T-helper 2 cell treated with Interferon-gamma antibody and Interleukin-4, amounts not matched to agents 5 μg/mL and 100 μg/mL, for 36 hours (primary cell): ENCODE measurements at places on chromosomes 1 and 21.
A peak's percentile ranks its signal among the peaks of the same experiment; 100 is the strongest.

GRCh38 chr1:183236158-183236725, 50.2 kb downstream of the LAMC2 start:
- H3K36me3 ChIP-seq, result no peaks in the 10 kb centered on the region
- DNase-seq, result no peak
- no peak overlapping the region for H3K4me3 ChIP-seq
- H3K27me3 ChIP-seq, result peaks cover 4% of the 10 kb centered on the region
- H3K27ac ChIP-seq, result no peak overlapping the region
- H3K4me1 ChIP-seq, result no peaks in the 10 kb centered on the region

DNA sequence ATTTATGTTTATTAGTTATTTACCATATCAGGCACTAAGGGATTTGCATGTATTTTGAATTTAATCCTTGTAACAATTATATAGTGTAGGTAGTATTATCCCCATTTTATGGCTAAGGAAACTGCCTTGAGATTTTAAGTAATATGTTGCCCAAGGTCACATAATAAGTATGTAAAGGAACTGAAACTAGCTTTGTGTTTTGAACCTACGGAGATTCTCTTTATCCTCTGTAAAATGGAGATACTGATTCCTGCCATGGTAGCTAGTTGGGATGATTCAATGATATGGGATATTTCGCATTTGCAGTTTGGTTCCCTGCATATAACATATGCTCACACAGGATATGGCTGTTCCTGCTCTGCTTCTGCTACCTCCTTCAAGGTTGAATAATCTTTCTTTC, 144.3 kb downstream of the ST6GALNAC3 start:
- no peak overlapping the region for H3K4me3 ChIP-seq
- no peak for DNase-seq
- H3K4me1 ChIP-seq, result no peaks in the 10 kb centered on the region
- no peaks in the 10 kb centered on the region for H3K27me3 ChIP-seq
- no peaks in the 10 kb centered on the region for H3K36me3 ChIP-seq

DNA sequence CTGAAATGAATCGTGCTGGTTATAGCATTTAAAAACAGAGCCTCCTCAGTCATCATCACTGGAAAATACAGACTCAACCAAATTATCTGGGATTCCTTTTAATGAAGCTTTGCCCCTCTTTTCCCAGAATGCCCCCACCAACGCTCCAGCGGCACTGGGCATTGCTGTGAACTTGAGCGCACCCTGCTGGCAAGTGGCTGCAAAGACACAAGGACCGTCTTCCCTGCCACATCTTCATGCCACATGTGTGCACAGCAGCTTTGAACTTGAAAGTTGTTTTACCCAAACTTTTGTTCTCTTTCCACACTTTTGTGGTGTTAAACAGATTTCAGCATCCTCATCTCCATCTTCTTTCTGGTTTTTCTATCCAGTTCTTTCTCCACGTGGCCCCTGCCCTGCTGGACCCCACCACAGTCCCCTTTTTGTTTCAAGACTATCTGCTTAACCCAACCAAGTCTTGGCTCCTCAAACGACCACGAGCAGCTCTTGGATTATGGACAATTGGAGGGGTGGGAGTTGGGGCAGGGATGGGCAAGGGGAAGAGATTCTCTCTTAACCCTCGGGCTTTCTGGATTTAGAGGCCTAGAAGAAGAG, 12.8 kb upstream of the LMX1A start:
- no peak overlapping the region for H3K27ac ChIP-seq
- H3K4me1 ChIP-seq, result peaks cover 1% of the 10 kb centered on the region
- no peak for DNase-seq
- H3K27me3 ChIP-seq, result peaks cover 68% of the 10 kb centered on the region
- no peaks in the 10 kb centered on the region for H3K36me3 ChIP-seq
- H3K4me3 ChIP-seq, result no peak overlapping the region

- peaks cover 3% of the 10 kb centered on the region for H3K27me3 ChIP-seq
- no peak overlapping the region for H3K4me3 ChIP-seq
- H3K27ac ChIP-seq, result no peak overlapping the region
- H3K36me3 ChIP-seq, result no peaks in the 10 kb centered on the region
Measured at GRCh38 chr1:232213928-232214327, 416.0 kb downstream of the SIPA1L2 start.

DNA sequence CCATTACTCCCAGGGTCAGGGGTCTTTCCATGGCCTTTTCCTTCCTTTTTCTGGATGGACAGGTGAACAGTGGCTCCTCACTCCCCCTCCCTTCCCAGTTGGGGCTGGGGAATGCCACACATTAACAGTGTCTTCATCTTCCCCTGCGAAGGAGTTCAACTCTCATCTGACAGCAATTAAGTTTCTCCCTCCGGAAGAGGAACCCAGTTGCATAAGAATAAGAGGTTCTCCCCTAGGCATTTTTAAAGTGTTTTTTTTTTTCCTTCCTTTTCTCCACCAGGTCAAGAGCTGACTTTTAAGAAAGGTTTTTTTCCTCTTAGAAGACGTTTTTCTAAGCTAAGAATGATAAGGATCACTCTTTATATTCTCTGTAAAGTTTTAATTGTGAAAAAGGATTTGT, 42.3 kb upstream of the FASLG start:
- peaks cover 1% of the 10 kb centered on the region for H3K4me1 ChIP-seq
- H3K27me3 ChIP-seq, result no peaks in the 10 kb centered on the region
- no peak overlapping the region for H3K27ac ChIP-seq
- peaks cover 15% of the 10 kb centered on the region for H3K36me3 ChIP-seq
- no peak for DNase-seq

DNA sequence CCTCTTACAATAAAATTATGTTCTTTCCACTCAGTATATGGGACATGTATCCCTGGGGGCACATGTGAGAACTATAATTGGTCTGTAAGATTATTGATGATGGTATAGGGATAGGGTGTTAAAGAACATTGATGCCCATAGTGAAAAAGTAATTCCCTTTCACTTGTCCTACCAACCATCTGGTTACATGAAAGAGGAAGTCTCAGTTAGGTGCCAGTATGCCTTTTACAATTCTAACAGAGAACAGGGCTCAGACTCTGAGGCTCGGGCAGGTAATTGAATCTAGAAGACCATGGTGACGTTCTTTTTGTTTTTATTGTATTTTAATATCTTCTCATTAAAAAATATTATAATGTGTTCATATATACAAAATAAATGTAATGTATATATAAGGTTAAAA, 113.6 kb downstream of the FGGY start:
- no peak overlapping the region for H3K4me3 ChIP-seq
- H3K4me1 ChIP-seq, result peaks cover 3% of the 10 kb centered on the region
- H3K27ac ChIP-seq, result no peak overlapping the region
- DNase-seq, result no peak
- no peaks in the 10 kb centered on the region for H3K36me3 ChIP-seq
- H3K27me3 ChIP-seq, result no peaks in the 10 kb centered on the region

GRCh38 chr1:84862810-84863251, 30.2 kb downstream of the LPAR3 start:
- H3K27ac ChIP-seq, result peak overlapping the region; percentile 84
- peaks cover 12% of the 10 kb centered on the region for H3K27me3 ChIP-seq
- DNase-seq, result peak; percentile 57
- no peaks in the 10 kb centered on the region for H3K36me3 ChIP-seq
- peak overlapping the region; percentile 77 for H3K4me3 ChIP-seq

- no peaks in the 10 kb centered on the region for H3K4me1 ChIP-seq
- H3K36me3 ChIP-seq, result peaks cover 17% of the 10 kb centered on the region
- no peaks in the 10 kb centered on the region for H3K27me3 ChIP-seq
Measured at GRCh38 chr1:41174170-41174569, 67.9 kb downstream of the SCMH1 start.

DNA sequence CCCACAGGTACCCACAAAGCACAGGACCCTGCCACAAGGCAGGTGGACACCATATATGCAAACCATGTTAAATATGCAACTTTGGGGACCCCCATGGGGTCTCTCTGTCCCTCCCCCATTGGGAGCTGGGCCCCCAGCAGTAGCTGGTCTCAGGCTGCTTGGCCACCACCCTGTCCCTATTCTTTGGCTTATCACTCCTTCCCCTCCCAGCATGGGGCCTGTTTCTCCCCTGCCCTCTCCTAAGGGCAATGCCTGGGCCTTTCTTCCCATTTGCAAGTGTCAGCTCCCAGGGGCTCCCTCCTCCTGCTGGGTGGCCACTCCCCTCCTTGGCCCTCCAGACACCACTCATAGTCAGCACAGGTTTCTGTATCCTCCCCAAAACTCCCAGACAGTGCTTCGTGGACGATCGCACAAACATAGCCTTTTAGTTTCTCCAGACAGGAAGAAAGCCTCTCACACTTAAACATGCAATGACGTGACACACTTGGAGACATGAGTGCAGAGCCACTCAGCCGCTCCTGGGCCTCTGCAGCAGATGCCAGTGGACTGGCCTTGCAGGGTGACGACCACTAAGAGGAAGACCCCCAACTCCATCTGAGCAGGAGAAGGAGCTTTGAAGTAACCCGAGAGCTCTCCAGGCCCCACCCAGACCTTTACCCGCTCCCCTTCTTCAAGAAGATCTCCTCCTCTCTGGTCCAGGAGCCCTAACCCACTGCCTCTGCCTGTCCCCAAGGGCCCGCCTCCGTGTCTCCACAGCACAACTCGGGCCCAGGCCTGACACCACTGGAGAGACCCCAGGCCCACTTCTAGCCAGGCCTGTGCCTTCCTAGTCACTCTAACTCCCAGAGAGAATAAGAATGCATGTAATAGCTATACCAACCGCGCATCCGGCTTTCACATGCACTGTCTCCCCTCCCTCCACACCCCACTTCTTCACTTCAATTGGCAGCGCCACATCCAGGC, 22.9 kb downstream of the CITED4 start:
- peaks cover 20% of the 10 kb centered on the region for H3K4me1 ChIP-seq
- no peak overlapping the region for H3K4me3 ChIP-seq
- no peak for DNase-seq
- no peaks in the 10 kb centered on the region for H3K36me3 ChIP-seq
- H3K27me3 ChIP-seq, result no peaks in the 10 kb centered on the region

DNA sequence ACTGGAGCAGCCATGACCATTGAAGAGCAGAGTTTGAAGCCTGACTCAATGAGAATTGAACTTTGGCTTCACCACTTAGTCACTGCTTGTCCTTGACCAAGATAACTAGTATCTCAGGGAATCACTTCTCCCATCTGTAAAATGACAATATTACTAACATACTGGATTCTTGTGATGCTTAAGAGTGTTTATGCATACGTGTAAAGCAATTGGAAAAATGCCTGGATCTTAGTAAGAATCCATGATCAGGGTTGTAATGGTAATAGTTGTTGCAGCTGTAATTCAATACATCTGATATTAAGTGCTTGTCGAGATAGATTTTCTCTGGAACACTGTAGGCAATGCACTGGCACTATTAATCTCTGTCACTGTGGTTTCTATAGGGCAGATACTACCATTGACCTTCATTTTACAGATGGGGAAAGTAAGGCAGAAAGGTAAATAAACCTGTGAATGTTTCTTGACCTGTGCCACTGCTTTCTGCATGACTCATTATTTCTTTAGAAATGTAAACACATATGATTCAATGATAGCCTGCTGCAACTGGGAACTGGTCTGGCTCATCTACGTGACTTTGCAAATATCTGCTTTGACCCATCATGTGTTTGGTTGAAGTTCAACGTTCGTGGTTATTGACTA, 662.5 kb downstream of the PLA2G4A start:
- no peak for DNase-seq
- no peaks in the 10 kb centered on the region for H3K36me3 ChIP-seq
- no peaks in the 10 kb centered on the region for H3K4me1 ChIP-seq
- H3K27me3 ChIP-seq, result no peaks in the 10 kb centered on the region
- H3K4me3 ChIP-seq, result no peak overlapping the region
- no peak overlapping the region for H3K27ac ChIP-seq

GRCh38 chr1:177425199-177425598, 254.4 kb downstream of the BRINP2 start:
- H3K4me3 ChIP-seq, result no peak overlapping the region
- no peaks in the 10 kb centered on the region for H3K36me3 ChIP-seq
- no peak for DNase-seq
- no peak overlapping the region for H3K27ac ChIP-seq
- H3K27me3 ChIP-seq, result no peaks in the 10 kb centered on the region

DNA sequence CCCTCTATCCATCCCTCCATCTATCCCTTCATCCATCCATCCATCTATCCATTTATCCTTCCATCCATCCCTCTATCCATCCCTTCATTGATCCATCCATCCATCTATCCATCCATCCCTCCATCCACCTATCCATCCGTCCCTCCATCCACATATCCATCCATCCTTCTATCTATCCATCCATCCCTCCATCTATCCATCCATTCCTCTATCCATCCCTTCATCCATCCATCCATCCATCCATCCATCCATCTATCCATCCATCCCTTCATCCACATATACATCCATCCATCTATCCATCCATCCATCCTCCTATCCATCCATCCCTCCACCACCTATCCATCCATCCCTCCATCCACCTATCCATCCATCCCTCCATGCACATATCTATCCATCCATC, 23.6 kb downstream of the MATN1 start:
- no peaks in the 10 kb centered on the region for H3K36me3 ChIP-seq
- no peak overlapping the region for H3K4me3 ChIP-seq
- no peaks in the 10 kb centered on the region for H3K27me3 ChIP-seq
- H3K27ac ChIP-seq, result no peak overlapping the region
- H3K4me1 ChIP-seq, result no peaks in the 10 kb centered on the region

DNA sequence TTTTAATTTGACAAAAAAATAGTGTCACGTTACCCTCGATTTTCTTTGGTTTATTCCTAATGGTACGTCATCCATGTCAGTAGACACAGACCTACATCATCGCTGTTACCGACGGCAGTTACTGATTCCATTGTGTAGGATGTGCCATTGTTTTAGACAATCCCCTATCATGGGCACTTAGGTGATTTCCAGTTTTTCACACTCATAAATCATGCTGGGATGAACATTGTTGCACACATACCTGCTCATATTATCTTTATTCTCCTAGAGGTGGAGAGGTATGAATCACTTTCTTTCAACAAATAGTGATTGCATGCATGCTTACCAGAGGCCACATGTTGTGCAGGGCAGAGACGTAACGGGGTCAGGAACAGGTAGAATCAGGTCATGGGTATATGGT, 79.7 kb upstream of the EFHD2 start:
- H3K36me3 ChIP-seq, result no peaks in the 10 kb centered on the region
- no peak overlapping the region for H3K27ac ChIP-seq
- peaks cover 36% of the 10 kb centered on the region for H3K27me3 ChIP-seq

DNA sequence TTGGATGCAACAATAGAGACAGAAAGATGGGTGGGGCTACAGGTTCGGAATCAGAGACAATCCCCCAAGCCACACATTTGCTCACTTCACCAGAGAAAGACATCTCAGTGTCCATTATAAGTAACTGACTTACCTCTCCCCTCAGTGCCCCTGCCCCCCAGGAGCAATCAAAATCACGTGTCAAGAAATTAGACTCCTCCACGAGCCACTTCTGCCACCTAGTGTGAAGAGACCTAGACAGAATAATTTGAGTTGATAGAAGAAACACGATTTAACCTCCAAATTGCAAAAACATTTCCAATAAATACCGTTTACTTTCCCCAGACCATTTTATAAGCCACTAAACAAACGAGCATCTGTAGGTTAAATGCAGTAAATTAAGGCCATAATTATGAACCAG, 123.2 kb downstream of the SLC30A10 start:
- H3K27ac ChIP-seq, result no peak overlapping the region
- no peaks in the 10 kb centered on the region for H3K4me1 ChIP-seq
- H3K27me3 ChIP-seq, result no peaks in the 10 kb centered on the region
- no peaks in the 10 kb centered on the region for H3K36me3 ChIP-seq
- DNase-seq, result no peak
